Transverse colon (tissue), 4 donors: ENCODE measurements at places on chromosomes 5 and 9. TPM values are rescaled to one million over a fixed set of nuclear protein-coding genes. Genes with fewer than 3 reads are reported as not detected.

DNA sequence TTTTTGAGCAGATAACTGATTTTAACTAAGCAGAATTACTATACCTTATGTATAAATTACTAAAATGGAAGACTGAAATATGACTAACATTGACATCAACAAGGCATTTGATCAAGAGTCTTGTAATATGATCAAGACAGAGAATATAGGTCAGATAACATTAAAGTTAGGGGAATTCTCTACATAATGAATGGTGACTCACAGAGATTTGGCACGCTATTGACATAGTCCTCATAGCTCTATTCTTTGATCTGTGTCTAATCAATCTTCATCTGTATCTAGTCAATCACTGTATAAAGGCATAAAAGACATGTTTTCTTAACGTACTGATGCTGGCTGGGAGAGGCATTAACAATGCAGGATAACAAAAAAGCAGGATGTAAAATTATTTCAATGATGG, 17.4 kb downstream of the ABITRAM start:
- no peak overlapping the region for H3K27ac ChIP-seq
- no peak overlapping the region for H3K4me3 ChIP-seq
- H3K4me1 ChIP-seq = peaks cover 6% of the 10 kb centered on the region
- DNase-seq = no peak
- no peaks in the 10 kb centered on the region for H3K27me3 ChIP-seq

GRCh38 chr5:62299101-62299500, 6.9 kb upstream of the KIF2A start:
- no peak overlapping the region for H3K4me3 ChIP-seq
- no peak overlapping the region for H3K27ac ChIP-seq
- H3K4me1 ChIP-seq = no peaks in the 10 kb centered on the region
- no peak for DNase-seq

DNA sequence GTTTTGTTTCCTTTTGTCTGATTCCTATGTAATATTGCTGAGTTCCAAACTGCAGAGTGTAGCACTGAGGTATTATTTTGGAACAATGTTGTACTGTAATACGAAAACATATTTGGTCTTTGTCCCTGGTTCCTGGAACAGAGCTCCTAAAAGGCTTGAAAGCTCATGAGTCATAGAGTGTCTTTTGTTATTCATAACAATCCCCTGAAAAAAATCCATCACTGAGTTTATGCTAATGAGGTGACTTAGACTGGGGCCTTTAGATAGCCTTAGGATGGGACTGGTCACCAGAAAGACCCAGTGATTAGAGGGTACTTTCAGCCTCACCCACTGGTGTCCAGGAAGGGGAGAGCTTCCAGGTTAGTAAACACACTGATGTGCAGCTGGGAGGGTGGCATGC, 132.7 kb upstream of the POU5F2 start:
- no peak for DNase-seq
- no peaks in the 10 kb centered on the region for H3K36me3 ChIP-seq
- no peaks in the 10 kb centered on the region for H3K27me3 ChIP-seq
- no peak overlapping the region for H3K4me3 ChIP-seq

- no peaks in the 10 kb centered on the region for H3K36me3 ChIP-seq
- no peaks in the 10 kb centered on the region for H3K27me3 ChIP-seq
- H3K4me3 ChIP-seq = no peak overlapping the region
Measured at GRCh38 chr9:81562231-81563019, 126.9 kb downstream of the TLE1 start.

- DNase-seq = no peak
- no peaks in the 10 kb centered on the region for H3K4me1 ChIP-seq
- no peak overlapping the region for H3K4me3 ChIP-seq
- H3K27me3 ChIP-seq = no peaks in the 10 kb centered on the region
- no peaks in the 10 kb centered on the region for H3K36me3 ChIP-seq
- no peak overlapping the region for H3K27ac ChIP-seq
Measured at GRCh38 chr5:111411301-111411700, 101.0 kb downstream of the STARD4 start.

DNA sequence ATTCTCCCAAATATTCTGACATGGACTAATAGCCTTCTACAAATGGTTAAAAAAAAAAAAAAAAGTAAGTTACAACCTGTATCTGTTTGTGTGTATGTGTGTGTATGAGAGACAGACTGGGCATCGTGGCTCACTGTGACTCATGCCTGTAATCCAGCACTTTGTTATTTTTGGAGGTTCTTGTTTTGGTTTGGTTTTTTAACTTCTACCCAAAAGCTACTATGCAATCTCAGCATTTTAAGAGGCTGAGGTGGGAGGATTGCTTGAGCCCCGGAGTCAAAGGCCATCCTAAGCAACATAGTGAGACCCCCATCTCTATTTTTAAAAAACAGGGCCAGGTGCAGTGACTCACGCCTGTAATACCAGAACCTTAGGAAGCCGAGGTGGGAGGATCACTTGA, 17.6 kb upstream of the HAVCR1 start:
- H3K36me3 ChIP-seq = no peaks in the 10 kb centered on the region
- H3K4me1 ChIP-seq = no peaks in the 10 kb centered on the region
- H3K27ac ChIP-seq = no peak overlapping the region
- no peak for DNase-seq
- H3K4me3 ChIP-seq = no peak overlapping the region
- no peaks in the 10 kb centered on the region for H3K27me3 ChIP-seq

HSPB3 gene
- not detected for total RNA-seq

NUDCD2 gene
- total RNA-seq = 4.6 TPM

C9orf153 gene
- total RNA-seq = not detected

- H3K36me3 ChIP-seq = no peaks in the 10 kb centered on the region
- H3K27me3 ChIP-seq = no peaks in the 10 kb centered on the region
- H3K4me1 ChIP-seq = no peaks in the 10 kb centered on the region
- no peak for DNase-seq
- no peak overlapping the region for H3K27ac ChIP-seq
Measured at GRCh38 chr5:143931476-143931875, 119.5 kb downstream of the HMHB1 start.

GRCh38 chr9:78905387-78905786, 608.5 kb downstream of the PSAT1 start:
- H3K27ac ChIP-seq = no peak overlapping the region
- no peak overlapping the region for H3K4me3 ChIP-seq
- H3K36me3 ChIP-seq = no peaks in the 10 kb centered on the region
- H3K4me1 ChIP-seq = no peaks in the 10 kb centered on the region

DNA sequence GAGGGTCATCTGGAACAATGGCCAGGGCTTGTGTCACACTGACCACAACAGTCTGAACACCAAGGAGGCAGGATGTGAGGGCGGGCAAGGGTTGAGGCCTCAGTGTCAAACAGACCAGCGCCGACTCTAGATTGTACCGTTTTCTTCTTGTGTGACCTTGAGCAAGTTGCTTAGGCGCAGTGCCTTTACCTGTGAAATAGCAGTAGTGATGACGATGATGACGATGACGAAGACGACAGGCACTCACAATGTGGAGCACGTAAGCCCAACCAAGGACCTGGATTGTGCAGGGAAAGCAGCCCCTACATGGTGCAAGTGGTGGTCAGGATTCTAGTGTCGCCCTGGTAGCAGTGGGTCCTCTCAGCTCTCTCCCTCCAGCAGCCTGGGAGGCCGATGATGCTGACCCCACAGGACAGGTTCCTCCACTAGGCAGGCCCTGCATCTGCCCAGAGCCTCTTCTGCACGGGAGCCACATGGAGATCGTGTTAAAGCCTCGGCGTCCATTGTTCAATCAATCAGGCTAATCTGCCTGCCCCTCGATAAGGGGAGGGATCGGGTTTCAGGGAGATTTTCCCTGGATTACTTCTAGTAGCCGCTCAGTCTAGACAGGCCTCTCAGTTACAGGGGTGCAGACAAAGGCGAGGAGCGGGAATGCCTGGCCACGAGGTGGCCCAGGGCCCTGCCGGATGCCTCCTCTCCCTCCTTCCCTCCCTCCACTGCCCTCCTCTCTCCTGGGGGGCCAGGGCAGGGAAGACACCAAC, 91.7 kb downstream of the MACROH2A1 start:
- H3K27me3 ChIP-seq = no peaks in the 10 kb centered on the region
- no peaks in the 10 kb centered on the region for H3K36me3 ChIP-seq
- no peak overlapping the region for H3K27ac ChIP-seq
- no peaks in the 10 kb centered on the region for H3K4me1 ChIP-seq

CORO2A gene
- total RNA-seq = 10.0 TPM

FOXD4L3 gene
- not detected for total RNA-seq

GRCh38 chr5:147400881-147401280, 109.0 kb downstream of the DPYSL3 start:
- H3K4me1 ChIP-seq = peaks cover 17% of the 10 kb centered on the region
- H3K27me3 ChIP-seq = no peaks in the 10 kb centered on the region
- H3K4me3 ChIP-seq = no peak overlapping the region
- H3K36me3 ChIP-seq = no peaks in the 10 kb centered on the region
- H3K27ac ChIP-seq = no peak overlapping the region

PCDHGA2 gene
- total RNA-seq = 1.7 TPM

UBLCP1 gene
- 15.2 TPM for total RNA-seq

ARSB gene
- 10.2 TPM for total RNA-seq

- no peaks in the 10 kb centered on the region for H3K27me3 ChIP-seq
- H3K27ac ChIP-seq = no peak overlapping the region
- H3K36me3 ChIP-seq = no peaks in the 10 kb centered on the region
- H3K4me1 ChIP-seq = no peaks in the 10 kb centered on the region
Measured at GRCh38 chr5:34735491-34736426, 79.6 kb downstream of the RAI14 start.

GRCh38 chr5:149452007-149452664, 73.0 kb upstream of the IL17B start:
- no peaks in the 10 kb centered on the region for H3K27me3 ChIP-seq
- peak overlapping the region; percentile 86 for H3K27ac ChIP-seq
- peaks cover 55% of the 10 kb centered on the region for H3K4me1 ChIP-seq
- H3K36me3 ChIP-seq = no peaks in the 10 kb centered on the region
- DNase-seq = peak; percentile 82

GRCh38 chr5:172860520-172861443, 26.7 kb downstream of the ERGIC1 start:
- no peaks in the 10 kb centered on the region for H3K36me3 ChIP-seq
- H3K4me3 ChIP-seq = no peak overlapping the region
- peaks cover 40% of the 10 kb centered on the region for H3K4me1 ChIP-seq

DNA sequence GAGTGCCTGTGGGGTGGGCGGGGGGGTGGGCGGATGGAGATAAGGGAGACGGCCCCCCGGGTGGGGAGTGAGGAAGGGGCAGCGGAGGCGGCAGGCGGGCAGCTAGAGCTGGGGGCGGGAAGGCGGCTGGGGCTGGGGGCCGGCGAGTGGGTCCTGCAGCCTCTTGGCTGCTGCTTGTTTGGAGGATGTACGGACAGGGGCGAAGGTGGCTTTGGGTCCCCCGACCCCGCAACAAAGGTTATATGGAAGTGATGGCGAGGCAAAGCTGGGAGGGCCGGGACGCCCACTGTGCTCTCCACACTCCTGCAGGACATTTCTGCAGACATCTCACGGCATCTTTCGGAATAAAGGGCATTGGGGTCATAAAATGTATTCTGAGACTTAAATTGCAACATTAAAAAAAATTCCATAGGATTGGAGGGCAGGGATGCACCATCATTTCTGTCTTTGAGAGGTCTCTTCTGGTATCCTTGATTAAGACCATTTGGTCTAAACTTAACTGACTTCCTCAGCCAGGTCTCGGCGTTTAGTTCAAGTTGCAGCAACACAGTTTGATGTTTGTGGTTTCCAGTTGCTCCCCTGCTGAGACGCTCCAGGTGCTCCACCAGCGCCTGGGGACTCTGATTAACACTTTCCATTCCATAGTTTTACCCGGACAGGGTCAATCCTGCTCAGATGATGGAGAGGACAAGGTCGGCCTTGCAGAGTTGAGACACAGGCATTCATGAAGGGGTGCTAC, 101.6 kb upstream of the SSBP2 start:
- no peaks in the 10 kb centered on the region for H3K27me3 ChIP-seq
- H3K4me3 ChIP-seq = peak overlapping the region; percentile 65
- peak; percentile 14 for DNase-seq
- peak overlapping the region; percentile 97 for H3K27ac ChIP-seq
- H3K36me3 ChIP-seq = no peaks in the 10 kb centered on the region

PCDHGB2 gene
- total RNA-seq = 2.4 TPM

FREM1 gene
- total RNA-seq = 5.5 TPM

CMYA5 gene
- 6.0 TPM for total RNA-seq

DNA sequence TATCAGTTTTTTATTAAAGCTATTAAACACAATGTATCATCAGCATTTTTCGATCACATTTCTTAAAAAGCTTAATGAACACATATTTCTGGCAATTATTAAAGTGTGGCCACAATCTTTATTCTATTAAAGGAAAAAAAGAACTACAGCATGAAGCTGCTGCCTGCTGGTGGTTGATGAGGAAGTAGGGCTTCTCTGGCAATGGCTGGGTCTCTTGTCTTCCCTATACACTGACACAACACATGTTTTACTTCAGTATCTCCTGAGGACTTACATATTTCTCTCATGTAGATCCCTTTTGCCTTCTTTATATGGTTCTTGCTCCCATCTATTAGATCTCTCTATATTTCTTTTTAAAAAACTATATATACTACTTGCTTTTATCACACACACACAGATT, 590.7 kb downstream of the RAB3C start:
- H3K36me3 ChIP-seq = no peaks in the 10 kb centered on the region
- H3K4me1 ChIP-seq = no peaks in the 10 kb centered on the region
- no peaks in the 10 kb centered on the region for H3K27me3 ChIP-seq
